ENCODE measurements at places on chromosomes 5 and 9. TPM values are rescaled to one million over a fixed set of nuclear protein-coding genes. Genes with fewer than 3 reads are reported as not detected.

DNA sequence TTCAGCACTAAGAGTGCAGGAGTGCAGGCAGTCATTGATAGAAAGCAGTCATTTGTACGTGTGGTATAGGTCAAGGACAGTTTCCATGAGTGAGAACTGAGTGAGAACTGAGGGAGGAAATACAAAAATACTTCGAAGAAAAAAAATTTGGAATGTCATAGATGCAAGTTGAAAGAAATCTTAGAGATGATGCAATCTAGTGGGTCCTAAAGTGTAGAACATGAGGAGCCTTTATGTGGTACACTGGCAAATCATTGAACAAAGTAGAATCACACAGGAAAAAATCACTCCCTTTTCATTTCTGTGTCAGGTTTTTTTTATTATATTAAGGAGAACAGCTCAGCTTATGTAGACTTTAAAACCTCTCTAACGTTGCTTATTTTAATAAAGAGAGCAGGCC lies 26.4 kb upstream of the SLC1A1 start:
- no peak for DNase-seq

DNA sequence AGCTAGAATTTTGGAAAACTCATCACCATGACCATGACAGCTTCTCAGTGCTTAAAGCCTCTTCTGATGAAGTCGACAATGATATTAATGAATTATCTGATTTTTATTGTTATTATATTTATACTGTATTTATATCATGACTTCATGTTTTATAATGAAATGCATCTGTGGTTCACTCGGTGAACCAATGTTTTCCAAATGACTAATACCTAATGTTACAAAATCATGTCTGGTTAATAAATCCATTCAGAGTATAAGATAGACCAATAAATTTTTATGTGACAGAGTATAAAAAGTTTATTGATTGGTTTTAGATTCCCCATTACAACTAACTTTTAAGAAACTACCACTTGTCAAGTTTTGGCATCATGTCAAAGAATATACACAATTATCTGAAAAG lies 416.5 kb downstream of the MLLT3 start:
- DNase-seq: no peak

GRCh38 chr5:122844136-122844909 lies 1.1 kb upstream of the SNX24 start:
- DNase-seq: no peak

GRCh38 chr5:74019923-74020322 lies 393.9 kb downstream of the ARHGEF28 start:
- DNase-seq: no peak

- no peak for DNase-seq
These were observed 29.8 kb downstream of the NFIL3 start for GRCh38 chr9:91393826-91394225.

DNA sequence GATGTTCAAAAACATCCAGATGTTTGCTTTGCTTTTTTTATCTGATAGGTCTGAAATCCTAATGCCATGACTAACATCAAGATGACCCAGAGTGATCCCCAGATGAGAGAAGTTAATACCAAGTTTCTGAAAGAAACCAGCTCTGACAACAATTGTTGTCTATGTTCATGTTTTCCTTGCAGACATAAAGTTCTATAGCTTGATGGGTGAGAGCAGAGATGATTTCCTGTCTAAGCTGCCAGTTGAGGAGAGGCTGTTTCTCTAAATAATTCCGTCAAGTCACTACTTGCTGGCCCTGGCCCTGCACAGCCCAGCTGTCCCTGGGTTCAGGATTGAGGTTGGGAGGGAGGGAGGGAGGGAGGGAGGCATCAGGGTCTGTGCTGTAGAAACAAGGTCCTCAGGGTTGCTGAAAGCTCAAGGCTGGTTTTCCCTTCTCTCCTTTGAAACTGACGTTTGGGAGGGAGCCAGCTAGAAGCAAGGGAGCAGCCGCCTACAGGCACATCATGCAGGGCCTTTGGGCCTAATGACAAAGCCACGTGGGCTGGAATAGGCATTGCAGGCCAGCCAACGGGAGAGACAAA lies 3.9 kb downstream of the SPARC start:
- DNase-seq: no peak

- DNase-seq: no peak
These were observed 141.4 kb downstream of the PLK2 start for GRCh38 chr5:58318468-58318867.

GRCh38 chr5:33631139-33631538 lies 190.4 kb downstream of the TARS1 start:
- DNase-seq: no peak

DNA sequence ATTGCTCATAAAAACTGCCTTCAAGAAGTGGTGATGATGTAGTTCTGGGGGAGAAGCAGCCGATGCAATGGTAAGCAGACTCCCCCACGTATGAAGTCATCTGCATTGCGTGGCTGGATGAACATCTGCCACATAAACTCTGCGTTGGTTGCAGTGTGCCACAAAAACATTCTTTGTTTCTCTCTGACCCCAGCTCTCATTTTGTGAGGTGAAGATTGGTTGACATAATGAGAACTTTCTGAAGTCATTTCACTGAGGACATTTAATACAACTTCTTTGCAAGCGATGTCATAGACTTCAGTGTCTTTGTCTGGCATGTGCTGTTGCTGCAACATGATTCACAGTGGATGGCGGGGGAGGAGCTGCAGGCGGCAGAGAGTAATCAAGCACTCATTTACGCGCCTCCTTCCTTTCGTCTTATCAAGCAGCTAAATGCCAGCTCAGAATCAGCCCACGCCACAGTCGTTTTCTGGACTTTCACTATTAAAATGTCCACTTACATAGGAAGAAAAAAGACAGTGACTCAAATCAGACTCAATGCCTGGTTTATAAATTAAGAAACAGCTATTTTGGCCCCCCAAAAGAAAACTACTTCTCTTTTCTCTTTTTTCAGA lies 91.5 kb upstream of the NFIL3 start:
- no peak for DNase-seq

DNA sequence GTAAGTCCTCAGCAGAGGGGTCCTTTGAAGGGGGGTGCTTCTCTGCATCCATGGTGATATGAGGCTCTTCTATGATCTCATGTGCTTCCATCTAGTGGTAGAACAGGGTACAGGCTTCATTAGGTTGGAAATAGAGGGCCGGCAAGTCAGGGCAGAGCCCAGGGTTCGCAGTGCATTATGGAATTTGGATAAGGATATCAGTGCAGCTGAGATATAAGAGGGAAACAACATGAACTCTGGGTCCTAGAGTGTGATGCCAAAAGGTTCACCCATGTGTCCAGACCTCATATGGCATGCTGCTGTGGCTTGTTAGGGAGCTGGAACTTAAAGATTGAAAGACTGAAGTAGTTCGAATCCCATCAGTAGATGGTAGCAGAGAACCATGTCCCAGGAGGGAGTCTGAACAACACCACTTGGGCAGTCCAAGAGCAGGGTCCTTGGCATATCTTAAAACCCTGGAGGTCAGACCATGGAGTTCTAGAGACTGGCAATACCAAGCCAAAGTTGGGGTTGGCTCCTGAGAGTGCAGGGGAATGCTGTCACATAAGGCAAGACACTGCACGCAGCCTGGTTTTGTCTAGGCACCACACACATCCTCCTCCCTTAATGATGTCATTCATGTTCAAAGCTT lies 2.3 kb downstream of the FAM221B start:
- no peak for DNase-seq

GRCh38 chr9:8715788-8716187 lies 916.2 kb upstream of the DMAC1 start:
- DNase-seq: no peak

GRCh38 chr9:6512085-6512657 lies 99.2 kb downstream of the UHRF2 start:
- no peak for DNase-seq

GRCh38 chr9:21840647-21841046 lies 38.2 kb downstream of the MTAP start:
- DNase-seq: no peak

- no peak for DNase-seq
These were observed 30.5 kb downstream of the JAKMIP2 start for GRCh38 chr5:147752033-147752432.

DNA sequence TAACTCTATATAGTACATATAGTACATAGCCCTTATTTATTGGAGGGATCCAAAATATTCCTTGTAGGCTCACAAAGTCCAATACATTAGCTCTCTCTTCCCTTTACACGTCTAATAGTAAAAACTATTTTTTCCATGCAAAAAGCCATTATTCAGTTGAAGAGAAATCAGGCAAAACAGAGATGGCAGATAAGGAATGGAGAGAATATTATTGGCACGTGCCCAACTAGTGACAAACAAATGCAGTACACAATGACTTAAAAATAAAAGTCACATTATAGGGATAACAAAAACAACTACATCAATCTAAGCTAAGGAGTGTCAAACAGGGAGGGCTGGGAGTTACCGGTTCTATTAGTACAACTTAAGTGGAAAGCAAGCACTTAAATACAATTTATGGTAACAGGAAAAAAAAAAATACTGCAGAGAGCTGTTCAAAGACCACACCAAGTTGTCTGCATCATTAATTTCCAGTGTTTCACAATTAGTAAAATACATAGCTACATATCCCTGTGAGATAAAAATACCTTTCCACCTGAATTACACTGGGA lies 4.1 kb upstream of the SCAI start:
- no peak for DNase-seq

GRCh38 chr9:124297551-124297901 lies 39.8 kb downstream of the NEK6 start:
- no peak for DNase-seq

- DNase-seq: no peak
These were observed 14.3 kb upstream of the ASPN start for GRCh38 chr9:92496396-92497176.

- no peak for DNase-seq
These were observed 4.3 kb upstream of the IFNK start for GRCh38 chr9:27519466-27520465.

GRCh38 chr5:79563247-79563590 lies 49.0 kb upstream of the TENT2 start:
- DNase-seq: no peak

DNA sequence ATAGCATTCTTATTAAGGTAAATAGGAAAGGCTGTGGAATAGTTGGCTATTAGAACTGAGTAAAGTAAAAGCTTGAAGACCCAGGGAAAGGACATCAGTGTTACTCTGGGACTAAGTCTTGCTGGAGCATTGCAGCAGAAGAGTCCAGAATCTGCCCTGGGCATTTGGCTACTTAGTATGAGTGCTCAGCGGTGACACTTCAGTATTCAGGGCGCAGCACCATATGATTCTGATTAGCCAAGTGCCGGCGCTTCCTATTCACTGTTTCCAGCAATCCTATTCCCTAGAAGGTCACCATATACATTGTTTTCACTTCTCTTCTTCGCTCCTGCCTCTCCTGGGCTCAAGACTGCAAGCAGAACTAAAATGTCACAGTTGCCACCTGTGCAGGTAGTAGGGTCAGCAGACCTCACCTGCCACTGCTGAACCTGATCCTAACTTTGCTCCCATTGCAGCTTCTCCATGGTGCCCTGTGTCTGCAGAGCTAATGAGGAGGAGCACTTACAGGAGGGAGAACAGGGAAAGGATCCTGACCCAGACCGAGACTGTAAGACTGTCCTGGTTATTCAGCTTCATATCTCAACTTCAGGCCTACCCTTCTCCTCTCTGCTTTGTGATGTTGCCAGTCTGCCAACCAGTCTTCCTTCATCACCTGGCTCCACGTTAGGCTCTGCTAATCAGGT lies 313.6 kb upstream of the PIK3R1 start:
- DNase-seq: no peak

- no peak for DNase-seq
These were observed 18.0 kb downstream of the HK3 start for GRCh38 chr5:176881021-176881749.

Gene GABRG2
- total RNA-seq: not detected

Gene MELK
- total RNA-seq: 0.52 TPM

Gene CENPH
- total RNA-seq: 1.9 TPM

Gene ABO
- 2.1 TPM for total RNA-seq

Gene GABRP
- total RNA-seq: 0.29 TPM

Gene SLC1A3
- total RNA-seq: 44.4 TPM

Gene DMRT2
- 0.93 TPM for total RNA-seq

Gene PDGFRB
- 394 TPM for total RNA-seq

Gene IL9
- not detected for total RNA-seq

Gene HCN1
- not detected for total RNA-seq

Gene ADAMTS16
- total RNA-seq: 0.05 TPM

Gene POLK
- 43.0 TPM for total RNA-seq

Gene KCNN2
- 0.46 TPM for total RNA-seq

Measured in posterior vena cava (tissue), 2 donors.